ENCODE measurements at places on chromosomes 6 and 20.

DNA sequence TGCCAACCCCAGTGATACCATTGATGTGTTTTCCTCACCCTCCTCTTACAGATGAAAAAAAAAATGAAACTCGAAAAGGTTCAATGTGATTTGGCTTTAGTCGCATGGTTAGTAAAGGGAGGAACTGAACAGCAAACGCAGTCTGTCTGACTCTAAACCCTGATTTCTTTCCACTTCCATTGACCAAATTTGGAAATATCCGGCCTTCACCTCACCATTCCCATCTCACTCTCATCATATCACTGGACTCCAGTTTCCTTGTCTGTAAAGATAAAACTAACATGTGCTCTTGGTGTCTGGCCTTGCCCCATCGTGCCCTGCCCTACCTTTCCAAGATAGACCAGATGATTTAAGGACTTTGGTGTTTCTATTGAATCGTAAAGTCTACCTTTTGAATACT, 48.7 kb upstream of the ADGRF1 start:
- DNase-seq, result no peak

DNA sequence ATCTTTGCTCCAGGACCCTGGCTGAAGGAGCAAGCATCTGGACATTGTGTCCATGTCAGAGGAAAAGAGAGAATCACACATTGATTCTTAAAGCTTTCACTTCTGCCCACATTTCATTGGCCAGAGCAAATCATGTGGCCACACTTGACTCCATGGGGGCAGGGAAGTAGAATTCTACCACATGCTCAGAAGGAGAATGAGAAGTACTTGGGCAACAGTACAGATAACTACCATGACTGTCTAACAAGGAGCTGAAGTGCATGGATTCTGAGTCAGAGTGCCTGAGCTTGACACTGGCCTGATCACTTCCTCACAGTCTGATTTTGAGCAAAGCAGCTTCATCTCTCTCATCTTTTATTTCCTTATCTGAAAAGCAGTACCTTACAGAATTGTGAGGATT, 38.6 kb downstream of the GHRH start:
- DNase-seq, result no peak

DNA sequence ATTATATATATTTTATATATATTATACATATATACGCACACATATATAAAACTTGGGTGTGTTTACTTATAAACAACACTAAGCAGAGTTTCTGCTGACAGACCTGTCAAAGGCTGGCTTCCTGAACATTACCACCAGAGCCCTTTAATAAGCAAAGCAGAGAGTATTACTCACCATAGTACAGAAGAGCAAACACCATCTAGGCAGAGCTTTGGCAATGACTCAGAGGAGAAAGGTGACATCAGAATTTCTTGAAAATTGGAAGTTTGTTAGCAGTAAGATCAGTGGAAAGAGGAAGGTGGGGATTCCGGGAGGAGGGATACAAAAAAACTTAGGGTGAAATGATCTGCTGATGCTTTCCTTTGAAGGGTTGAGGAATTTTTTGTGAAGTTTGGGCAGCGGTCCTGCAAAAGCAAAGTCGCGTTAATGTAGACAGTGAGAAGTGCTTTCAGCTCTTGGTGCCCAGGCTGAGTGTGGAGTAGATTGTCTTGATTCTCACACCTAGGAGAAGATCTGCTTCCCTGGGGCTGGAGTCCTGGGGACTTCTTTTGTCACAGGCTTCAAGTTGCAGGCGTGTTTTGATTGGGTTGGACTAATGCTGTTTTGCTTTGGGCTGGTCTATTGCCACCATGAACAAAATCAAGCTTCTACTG, 109.6 kb upstream of the BACH2 start:
- DNase-seq, result no peak

- no peak for DNase-seq
These were observed 3.8 kb upstream of the CHRNA4 start for GRCh38 chr20:63364801-63365585.

GRCh38 chr6:4139272-4139671, 3.9 kb upstream of the ECI2 start:
- DNase-seq, result no peak

DNA sequence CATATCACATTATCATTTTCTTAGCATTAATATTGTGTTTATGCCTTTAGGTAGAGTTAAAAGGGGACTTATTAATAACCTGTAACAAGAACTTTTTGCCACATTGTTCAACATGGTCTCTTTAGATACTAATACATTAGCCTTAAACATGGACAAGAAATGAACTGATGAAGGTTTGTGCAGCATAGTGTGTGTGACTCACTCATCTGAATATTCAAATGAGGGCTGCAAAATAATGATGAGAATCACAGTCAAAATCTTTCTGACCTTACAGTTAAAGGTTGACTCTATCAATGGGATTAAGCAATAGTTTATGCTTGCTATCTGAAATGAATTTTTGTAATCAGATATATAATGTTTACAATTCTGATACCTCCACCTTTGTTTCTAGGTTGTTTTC, 1189.3 kb upstream of the CITED2 start:
- DNase-seq, result no peak

DNA sequence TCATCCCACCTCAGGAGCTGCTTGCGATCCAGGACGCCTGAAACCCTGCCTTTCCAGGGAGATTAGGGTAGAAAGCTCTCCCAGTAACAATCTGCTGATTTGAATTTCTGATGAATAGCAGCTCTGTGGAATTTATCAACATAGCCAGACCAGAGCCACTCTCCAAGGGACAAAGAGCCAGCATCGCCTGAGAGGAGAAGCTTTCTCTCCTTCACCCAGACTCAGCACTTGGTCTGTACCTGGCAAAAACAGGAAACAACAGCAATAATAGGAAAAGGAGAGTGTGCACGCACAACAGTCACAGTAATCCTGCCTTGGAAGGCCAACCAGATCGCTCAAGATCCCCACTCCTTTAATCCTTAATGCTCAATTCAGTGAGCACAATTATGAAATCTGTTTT, 22.3 kb upstream of the ROS1 start:
- no peak for DNase-seq

GRCh38 chr6:88047510-88048150, at the start of gene SPACA1:
SPACA1 (plus strand) TSS chr6:88047841; CDS start chr6:88047906, 65 bp downstream.
- no peak for DNase-seq

GRCh38 chr6:140370441-140370840, 996.0 kb upstream of the CITED2 start:
- DNase-seq, result no peak

DNA sequence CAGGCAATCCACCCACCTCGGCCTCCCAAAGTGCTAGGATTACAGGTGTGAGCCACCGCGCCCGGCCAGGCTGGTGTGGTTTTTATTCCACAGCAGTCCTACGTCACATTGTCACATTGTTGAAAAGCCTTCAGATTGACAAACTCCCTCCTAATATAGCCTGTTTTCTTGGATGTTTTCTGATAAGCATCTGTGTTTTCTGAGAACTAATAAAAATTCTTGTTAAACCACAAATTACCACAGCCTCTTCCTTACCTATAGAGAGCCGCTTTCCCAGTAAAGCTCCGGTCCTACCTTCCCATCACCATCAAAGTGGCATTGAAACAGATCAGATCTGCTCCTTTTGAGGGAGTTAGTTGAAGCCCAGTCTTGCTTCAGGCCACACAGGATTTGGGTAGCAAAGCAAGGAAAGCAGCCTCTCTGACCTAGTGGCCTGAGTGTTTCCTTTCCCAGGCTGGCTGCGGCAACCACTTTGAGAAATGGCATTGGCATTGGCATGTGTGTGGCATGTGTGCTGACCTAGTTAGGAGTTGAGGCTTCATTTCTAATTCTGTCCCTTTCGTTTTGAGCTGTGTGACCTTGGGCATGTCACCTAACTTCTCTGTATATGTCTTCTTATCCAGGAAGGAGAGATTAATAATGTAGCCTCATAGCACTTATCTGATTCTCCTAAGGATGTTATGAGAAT, 1.7 kb upstream of the PKIG start:
- no peak for DNase-seq

DNA sequence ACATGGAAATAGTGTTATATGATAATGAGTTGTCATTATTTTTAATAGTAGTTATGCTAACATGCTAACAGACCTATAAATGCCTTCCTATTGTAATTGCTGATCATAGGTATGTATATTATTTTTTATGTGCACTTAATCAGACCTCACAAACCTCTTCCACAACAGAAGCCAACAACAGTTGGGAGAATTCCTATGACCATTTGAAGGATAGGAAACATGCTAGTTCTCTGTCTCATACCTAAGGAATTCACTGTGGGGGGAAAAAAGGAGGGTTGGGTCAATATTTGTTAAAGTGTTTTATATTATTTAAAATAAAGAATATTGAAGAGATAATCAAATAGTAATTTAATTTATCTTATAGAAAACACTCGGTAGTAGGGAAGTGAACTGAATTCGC, 990.9 kb downstream of the EPHA7 start:
- DNase-seq, result no peak

DNA sequence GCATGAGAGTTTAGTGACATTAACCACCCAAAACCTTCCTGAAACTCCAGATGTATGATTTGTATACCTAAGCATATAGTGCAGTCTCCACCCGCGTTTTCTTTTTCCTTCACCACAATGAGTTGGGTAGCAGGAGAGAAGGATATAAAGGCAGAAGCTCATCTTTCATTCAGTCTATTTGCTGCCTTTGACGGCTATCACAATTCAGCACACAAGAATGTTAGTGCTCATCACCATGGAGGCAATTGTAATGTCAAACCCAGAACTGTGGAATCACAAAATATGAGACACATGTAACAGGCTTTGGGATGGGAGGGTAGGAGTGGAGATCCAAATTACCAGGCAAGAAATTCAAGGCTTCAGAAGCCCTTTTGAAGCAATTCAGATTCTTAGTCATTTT, 17.6 kb downstream of the ZHX3 start:
- DNase-seq, result no peak

DNA sequence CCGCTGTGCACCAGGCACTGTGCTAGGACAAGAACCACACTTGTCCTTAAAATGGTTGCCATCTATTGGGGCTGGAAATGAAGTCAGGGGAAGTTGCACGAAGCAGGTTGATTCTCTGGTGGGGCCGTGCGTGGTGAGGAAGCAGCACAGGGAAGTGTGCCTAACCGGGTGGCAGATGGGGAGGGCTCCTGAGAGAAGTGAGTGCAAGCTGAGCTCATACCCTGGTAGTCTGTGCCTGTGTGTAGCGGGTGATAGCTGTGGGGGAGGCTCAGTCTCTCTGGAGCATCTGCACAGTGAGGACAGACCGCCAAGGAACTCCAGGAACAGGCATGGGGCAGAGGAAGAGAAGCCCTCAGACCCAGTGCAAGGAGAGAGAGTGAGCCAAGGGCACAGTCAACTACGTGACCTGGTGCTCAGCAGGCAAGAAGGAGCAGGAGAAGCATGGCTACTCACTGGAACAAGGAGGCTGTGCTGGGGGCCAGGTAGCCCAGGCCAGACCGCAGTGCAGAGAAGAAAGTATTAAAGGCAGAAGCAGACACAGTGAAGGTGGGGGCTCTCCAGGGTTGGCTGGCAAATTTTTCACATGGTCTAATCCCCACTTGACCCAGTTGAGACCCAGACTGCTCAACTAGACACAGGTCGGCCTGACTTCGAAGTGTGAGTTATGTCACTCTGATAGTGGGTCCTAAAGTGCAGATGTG, 155.0 kb downstream of the CDH26 start:
- no peak for DNase-seq

- DNase-seq, result no peak
These were observed 67.4 kb downstream of the BTBD9 start for GRCh38 chr6:38572186-38572813.

DNA sequence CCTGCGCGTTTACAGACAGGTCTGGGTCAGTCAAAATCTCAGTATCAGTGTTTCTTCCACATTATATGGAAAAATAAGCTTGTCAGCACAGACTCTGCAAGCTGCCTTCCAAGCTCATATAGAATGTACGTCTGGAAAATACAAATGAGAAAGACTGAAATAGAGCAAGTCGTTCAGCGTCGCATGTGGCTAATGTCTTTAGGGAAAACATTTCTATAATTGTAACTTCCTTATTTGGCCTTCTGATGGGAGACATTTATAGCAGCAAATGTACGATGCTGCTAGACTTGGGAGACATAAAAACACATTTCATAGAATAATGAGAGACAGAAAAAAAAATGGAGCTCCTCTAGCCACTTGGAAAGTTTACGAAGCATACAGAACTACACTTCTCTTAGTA, 122.2 kb downstream of the KIF16B start:
- no peak for DNase-seq

DNA sequence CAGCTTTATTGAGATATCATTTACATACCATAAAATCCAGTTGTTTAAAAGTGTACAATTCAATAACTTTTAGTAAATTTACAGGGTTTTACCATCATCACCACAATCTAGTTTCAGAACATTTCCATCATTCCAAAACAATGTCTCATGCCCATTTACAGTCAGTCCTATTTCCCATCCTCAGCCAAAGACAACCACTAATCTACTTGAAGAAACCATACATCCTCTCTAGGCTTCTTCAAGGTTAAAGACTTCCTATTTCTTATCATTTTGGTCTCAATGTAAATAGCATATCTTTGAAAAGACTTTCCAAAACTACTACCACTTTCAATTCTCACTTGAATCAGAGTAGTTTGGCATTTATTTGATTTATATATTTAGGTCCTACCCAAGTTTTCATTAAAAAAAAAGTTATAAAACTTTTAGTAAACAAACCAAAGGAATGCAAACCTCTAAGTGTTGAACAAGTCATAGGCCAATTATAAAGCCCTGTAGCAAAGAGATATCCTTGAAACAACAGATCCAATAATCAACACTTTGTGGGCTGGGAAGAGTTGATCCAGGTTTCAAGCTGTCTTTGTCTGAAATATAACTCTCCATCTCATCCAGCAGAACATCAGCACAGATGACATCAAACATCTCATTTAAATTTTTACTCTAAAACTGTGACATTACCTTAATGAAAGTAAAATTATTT, 211.3 kb upstream of the RUNX2 start:
- DNase-seq, result no peak

GRCh38 chr20:32894026-32894483, 35.3 kb downstream of the EFCAB8 start:
- no peak for DNase-seq

- DNase-seq, result no peak
These were observed 64.0 kb downstream of the CDYL start for GRCh38 chr6:4840169-4840568.

GRCh38 chr6:84568971-84569370, 195.4 kb downstream of the TBX18 start:
- no peak for DNase-seq

GRCh38 chr20:7596541-7596940, 343.7 kb downstream of the HAO1 start:
- no peak for DNase-seq

- DNase-seq, result no peak
These were observed 280.0 kb downstream of the SOX4 start for GRCh38 chr6:21873562-21873961.

DNA sequence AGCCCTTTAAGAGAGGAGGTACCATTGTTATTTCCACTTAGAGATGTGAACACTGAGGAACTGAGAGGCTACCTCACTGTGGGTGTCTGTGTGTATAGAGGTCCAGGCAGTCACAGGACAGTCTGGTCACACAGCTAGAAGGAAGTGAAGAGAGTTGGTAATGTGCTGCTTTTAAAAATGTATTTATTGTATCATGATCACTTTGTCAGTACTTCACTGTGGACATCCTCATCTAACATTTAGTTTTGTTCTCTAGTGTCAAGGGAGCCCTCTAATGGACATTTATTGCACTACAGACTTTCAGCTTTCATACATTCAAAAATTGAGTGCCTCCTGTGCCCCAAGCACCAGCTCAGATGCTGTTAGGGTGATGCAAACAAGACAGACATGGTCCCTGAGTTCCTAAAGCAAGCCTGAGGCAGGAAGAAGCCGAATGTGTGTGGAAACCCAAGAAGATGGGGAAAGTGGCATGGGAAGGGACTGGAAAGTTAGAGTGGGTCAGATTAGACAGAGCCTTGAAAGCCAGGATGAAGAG, 123.0 kb downstream of the SLC16A10 start:
- no peak for DNase-seq

- DNase-seq, result no peak
These were observed 179.6 kb upstream of the CCN2 start for GRCh38 chr6:132130626-132131298.

Data from cortex of kidney (tissue), 1 donor.